ENCODE measurements at places on chromosomes 5 and 9.
A peak's percentile ranks its signal among the peaks of the same experiment; 100 is the strongest.

GRCh38 chr9:14466429-14466818 lies 152.5 kb upstream of the NFIB start:
- DNase-seq, result no peak

- peak; percentile 63 for DNase-seq
Observed at GRCh38 chr5:170070556-170071412, 34.9 kb upstream of the FOXI1 start.

DNA sequence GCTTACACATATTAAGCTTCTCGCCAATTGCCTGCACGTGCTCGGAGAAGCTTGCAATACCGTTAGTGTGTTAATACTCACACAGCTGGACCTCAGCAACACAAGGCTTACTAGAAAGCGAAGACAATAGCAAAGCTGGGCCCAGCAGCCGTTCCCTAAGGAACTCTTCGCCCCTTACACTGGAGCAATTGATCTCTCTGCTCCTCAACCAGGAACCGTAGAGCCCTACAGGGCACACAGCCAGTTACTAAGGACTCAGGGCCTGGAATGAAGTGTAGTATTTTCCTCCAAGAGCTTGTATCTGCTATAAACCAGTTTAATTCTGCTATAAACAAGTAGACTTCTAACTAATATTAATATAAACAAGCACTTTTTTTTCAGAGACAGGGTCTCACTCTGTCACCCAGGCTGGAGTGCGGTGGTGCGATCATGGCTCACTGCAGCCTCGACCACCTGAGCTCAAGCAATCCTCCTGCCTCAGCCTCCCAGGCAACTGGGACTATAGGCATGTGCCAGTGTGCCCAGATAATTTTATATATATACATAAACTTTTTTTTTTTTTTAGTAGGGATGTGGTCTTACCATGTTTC lies 67.0 kb upstream of the SIMC1 start:
- no peak for DNase-seq

GRCh38 chr9:111482694-111483438 lies 1.3 kb downstream of the ECPAS start:
- DNase-seq, result peak; percentile 81

GRCh38 chr5:115602591-115603125 lies 379 bp upstream of the TICAM2 start:
- DNase-seq, result no peak

- no peak for DNase-seq
Observed at GRCh38 chr9:137074657-137075274, 2.6 kb upstream of the UAP1L1 start.
